Hematopoietic multipotent progenitor cell treated with erythropoietin and hydrocortisone succinate and interleukin-3 and kit ligand, for 17 days (in vitro differentiated cells): ENCODE measurements at places on chromosomes 13 and 19.

DNA sequence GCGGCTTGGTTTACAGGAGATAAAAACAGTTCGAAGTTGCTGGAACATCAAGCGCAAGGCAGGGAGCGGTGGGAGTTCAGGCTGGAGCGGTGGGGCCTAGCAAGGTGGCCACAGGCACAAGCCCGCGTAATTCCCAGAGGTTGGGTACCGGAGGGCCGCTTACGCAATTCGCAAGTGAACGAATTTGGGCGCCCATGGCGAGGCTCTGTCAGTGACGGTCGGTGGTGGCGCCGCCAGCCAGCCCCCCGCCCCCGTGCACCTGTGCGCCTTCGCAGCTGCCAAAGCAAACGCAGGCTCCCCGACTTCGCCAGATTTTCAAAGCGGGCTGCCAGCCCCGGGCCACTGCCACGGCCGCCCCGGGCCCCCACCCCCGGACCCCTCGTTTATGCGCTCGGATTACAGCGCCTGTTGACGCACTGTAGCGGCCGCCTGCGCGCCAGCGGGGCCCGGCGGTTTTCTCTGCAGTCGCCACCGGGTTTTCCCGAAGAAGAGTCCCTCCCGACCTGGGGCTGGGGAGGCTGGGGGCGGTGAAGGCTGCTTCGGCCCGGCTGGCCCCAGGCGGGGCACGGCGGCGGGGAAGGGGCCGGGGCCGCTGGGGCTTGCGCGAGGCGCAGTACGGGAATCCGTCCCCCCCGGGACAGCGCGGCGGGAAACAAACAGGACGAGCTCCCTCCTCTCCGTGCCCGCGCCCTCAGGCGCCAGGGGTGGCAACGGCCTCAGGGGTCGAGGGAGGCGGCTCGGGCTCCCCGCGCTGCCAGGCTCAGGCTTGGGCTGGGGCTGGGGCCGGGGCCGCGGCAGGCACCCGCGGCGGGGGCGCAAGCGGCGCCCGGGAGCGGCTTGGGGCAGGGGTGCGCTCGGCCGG lies 709 bp downstream of the N4BP2L1 start:
- peak; percentile 26 for DNase-seq

DNA sequence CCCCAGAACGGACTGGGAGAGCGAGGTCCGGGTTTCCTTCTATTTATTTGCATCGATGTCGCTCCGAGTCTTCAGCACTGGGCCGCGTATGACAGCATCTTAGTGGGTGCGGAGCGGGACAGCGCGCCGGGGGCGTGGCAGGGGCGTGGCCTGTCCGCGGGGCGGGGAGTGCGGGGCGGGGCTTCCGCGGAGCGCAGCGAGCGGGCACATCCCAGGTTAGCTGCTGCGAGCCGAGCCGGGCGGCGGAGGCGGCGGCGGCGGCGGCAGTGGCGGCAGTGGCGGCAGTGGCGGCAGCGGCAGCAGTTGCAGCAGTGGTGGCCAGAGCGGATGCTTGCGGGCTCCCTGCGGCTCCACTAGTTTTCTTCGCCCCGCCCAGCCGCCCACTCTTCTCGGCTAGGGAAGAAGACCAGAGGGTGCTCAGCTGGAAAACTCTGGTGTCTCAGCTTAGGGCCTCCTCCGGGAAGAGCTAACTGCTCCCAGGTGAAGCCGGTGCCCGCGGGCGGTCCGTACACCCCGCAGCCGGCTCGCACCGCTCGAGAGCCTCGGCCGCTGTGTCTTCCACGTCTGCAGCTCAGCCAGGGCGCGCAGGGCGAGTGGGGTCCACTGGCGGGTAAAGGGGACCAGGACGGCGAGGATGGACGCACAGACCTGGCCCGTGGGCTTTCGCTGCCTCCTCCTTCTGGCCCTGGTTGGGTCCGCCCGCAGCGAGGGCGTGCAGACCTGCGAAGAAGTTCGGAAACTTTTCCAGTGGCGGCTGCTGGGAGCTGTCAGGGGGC lies at the start of gene GPC5:
TSS of gene GPC5 (plus strand) at position 209 of the 776 bp plus-strand sequence.
- DNase-seq: peak; percentile 54

GRCh38 chr13:58542530-58542929 lies 911.0 kb downstream of the PCDH17 start:
- DNase-seq: no peak

DNA sequence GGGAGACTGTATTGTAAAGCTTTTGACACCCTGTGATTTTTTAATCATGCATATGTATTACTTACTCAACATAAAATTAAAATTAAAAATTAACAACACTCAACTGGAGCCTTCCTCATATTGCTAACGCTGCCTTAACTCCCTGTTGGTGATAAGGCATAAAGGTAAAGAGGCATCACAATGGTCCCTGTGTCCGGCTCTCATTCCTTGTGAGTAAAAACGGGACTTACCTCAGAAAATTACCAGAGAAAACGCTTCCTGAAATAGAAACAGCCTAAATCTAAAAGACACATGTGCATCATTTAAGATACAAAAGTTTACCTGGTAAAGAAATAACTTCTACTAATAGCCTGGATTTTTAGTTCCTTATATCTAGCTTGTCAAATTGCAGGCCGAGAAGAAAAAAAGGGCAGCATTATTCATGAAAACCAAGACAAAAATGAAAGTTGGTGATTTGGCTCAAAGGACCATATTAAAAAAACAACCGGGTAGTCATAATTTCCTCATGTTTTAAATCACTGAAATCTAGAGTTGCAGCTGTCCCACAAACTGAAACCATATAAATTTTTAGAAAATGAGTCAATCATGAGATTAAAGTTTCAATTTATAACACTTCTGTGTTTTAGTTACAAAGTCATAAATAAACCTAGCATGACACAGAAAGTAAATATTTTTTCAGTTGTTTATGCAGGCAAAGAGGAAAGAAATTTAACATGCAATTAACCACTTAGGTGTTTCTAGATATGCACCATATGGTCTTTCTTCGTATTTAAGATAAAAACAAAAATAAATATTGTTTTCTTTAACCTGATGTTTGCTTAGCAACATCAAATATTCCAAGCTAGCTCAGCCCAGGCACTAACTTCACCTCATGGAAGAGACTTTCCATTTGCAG lies 94.7 kb downstream of the MIPEP start:
- DNase-seq: no peak

GRCh38 chr19:51460164-51460992 lies 2.1 kb upstream of the SIGLEC8 start:
- DNase-seq: no peak

DNA sequence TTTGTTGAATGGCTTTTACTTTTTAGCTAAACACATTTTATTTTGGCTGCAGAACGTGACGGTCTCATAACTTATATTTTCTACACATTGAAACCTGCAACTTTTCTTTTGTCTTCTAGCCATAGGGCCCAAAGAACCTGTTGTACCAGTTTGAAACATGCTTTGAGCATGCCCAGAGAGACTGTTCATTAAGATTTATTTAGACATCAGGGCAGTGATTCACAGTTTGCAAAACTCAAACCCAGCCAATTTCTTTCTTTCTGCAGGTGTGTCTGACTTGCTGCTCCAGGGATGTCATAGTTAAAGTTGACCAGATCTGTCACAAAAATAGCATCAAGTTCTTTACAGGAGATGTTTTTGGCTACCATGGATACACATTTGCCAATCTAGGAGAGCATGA lies 22.0 kb downstream of the SAE1 start:
- no peak for DNase-seq

GRCh38 chr19:10402441-10403038 lies 802 bp downstream of the CDC37 start:
- no peak for DNase-seq

GRCh38 chr19:39126312-39127187 lies 964 bp downstream of the PAK4 start:
- no peak for DNase-seq

DNA sequence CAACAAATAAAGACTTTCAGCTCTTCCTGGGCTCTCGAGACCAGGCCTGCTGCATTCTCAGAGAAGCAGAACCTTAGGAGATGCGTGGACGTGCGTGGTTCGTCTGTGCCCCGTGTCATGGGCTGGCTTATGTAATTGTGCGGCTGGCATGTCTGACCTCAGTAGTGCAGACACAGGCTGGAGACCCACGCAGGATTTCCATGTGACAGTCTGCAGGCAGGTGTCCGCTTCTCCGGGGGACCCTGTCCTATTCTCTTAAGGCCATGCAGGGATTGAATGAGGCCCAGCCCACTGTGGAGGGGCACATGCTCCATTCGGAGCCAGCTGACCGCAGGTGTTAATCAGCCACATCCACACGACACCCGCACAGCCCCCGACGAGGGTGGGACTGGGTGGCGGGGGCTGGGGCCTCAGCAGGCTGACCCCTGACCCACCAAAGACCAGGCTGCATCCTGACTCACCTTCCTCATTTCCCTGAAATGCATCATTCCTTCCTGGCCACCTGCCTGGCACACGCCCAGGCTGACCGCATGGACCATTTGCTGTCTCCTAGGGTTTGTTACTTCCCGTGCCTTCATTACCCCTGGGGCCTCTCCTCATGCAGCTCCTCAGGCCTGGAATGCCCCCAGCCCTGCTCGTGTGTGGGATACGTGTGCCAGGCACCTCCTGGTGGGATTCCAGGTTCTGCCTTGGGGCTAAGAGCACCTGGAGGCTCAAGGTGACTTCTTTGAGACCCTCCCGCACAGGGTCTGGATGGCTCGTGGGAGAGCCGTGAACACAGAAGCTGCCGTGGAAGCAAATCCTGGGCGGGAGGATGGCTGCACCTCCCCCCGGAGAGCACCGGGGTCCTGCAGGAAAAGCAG lies 10.7 kb upstream of the MCF2L start:
- no peak for DNase-seq

- DNase-seq: no peak
These were observed 32.3 kb downstream of the NFIX start for GRCh38 chr19:13027557-13027956.

DNA sequence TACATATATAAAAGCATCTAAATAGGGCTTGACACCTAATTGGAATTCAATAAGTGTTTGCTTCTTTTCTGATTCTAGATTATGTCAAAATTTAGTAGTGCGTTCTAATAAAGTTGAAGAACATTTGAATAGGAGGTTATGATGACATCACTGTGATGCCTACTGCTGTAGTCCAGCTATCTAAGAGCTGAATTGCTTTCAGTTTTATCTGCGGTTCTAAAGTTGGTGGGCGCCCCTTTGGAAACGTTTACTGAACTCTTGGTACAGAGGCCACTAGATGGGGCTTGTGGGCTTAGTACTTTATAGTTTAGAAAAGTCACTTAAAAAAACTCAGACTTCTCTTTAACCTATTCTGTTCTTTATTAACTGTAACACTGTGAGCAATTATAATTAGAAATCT lies 776.9 kb downstream of the GPC5 start:
- DNase-seq: no peak

DNA sequence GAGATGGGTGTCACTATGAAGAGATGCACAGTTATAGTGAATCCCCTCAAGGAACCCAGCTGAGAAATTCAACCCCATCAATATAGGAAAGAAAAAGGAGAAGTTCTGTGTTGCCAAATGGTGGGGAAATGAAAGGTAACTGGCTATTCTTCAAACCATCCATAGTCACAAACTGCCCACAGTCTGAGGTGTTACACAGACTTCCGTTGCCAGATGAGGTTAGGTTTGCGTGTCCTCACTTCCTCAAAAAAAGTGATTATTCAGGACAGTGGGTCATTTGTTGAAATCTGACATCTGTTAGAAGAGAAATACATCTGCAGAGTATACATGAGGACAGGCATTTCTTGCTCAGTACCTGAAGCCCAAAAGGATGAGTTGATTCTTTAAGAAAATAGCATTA lies 9.0 kb downstream of the SIGLEC5 start:
- DNase-seq: no peak

DNA sequence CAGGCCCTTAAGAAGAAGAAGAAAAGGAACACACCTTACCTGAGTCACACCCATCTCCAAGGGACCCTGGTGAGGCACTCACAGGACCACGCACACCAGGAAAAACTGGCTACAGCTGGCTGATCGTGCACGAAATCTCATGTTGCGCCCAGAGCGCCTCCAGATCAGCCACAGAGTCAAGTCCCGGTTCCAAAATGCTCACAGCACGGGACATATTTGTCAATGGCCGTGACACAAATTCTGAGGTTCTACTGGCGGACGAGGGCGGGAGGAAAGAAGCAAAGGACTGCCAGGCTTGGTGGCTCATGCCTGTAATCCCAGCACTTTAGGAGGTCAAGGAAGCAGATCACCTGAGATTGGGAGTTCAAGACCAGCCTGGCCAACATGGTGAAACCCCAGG lies 21.5 kb downstream of the SH3GL1 start:
- DNase-seq: no peak

DNA sequence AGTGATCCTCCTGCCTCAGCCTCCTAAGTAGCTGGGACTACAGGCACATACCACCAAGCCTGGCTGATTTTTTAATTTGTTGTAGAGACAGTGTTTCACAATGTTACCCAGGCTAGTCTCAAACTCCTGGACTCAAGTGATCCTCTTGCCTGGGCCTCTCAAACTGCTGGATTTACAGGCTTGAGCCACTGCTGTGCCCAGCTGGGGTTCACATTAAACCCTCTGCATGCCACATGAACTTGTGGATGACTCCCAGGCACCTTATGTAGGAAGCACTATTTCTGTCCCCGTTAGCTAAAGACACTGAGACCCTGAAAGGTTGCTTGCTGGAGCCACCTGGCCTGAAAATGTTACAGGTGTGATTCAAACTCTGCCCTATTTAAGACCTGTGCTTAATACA lies 10.5 kb downstream of the MYH14 start:
- no peak for DNase-seq
